Stimulated activated CD8-positive, alpha-beta memory T cell treated with anti-CD3 and anti-CD28 coated beads, Interleukin-12 subunit alpha, Interleukin-12 subunit beta, amount 100 ng/mL, for 1 hour (primary cell): ENCODE measurements at places on chromosomes 1 and 21.

DNA sequence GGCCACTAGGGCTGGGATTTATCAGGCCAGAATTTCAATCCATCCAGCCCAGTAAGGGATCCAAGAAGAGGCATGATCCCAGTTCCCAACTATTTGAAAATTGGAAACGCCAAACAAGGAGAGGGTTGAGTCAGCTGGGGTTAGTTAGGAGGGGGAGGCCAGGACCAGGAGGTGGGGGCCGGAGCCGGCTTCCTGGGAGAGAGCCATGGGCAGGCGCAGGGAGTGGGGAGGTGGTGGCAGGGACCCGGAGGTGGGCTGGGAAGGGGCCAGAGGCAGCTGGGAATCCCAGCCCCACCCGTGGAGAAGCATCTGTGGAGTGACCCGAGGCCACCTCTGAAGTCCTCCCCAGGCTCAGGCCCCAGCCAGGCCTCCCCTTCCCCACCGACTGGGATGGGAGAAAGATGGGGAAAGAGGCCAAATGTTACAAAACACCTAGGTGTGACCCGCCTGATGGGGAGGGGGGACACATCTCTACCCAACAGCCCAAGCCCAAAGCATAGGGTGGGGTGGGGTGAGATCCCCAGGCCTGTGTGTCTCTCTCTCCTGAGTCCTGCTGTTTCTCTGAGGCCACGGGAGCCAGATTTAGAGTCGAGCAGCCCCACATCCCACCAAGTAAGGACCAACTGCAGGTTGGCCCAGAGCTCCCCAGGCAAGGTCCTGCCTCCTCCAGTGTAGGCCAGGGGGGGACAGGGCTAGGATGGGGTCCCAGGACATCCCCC lies 10.1 kb downstream of the HSPG2 start:
- no peak for DNase-seq

- no peak for DNase-seq
Measured at GRCh38 chr1:67041841-67042503, 12.0 kb downstream of the SLC35D1 start.

GRCh38 chr1:10196976-10197375 lies 13.4 kb upstream of the KIF1B start:
- DNase-seq: no peak

- DNase-seq: no peak
Measured at GRCh38 chr1:28796352-28797211, 15.4 kb upstream of the OPRD1 start.

- no peak for DNase-seq
Measured at GRCh38 chr1:42381280-42381673, 685 bp downstream of the RIMKLA start.

GRCh38 chr1:170700842-170701615 lies 37.1 kb downstream of the PRRX1 start:
- no peak for DNase-seq
